Activated naive CD8-positive, alpha-beta T cell treated with anti-CD3 and anti-CD28 coated beads, Interleukin-2, amount 10 ng/mL, durations not matched to agents 7 days and 5 days (primary cell): ENCODE measurements at places on chromosomes 7 and 10.

DNA sequence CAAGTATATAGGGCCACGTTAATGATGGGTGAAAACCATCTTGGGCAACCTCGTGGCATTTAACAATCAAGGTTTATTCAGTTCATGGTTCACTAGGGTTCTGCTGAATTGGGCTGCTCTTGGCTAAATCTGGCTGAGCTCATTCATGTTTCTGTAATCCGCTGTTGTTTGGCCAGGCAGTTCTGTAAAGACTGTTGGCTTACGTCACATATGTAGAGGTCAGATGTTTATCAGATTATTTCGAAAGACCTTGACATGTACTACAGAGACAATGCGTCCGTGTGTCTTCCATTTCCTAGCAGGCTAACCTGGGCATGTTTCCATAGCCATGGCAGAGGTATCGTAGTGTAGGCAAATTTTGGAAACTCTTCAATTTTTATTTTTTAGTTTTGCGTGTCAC is 190.0 kb upstream of the ZWINT start:
- H3K4me1 ChIP-seq: no peaks in the 10 kb centered on the region
- H3K27me3 ChIP-seq: no peaks in the 10 kb centered on the region
- no peak overlapping the region for H3K4me3 ChIP-seq
- H3K27ac ChIP-seq: no peak overlapping the region

GRCh38 chr7:133071506-133071905 is 10.4 kb downstream of the CHCHD3 start:
- H3K27ac ChIP-seq: no peak overlapping the region
- H3K4me1 ChIP-seq: peaks cover 4% of the 10 kb centered on the region
- no peak for DNase-seq

DNA sequence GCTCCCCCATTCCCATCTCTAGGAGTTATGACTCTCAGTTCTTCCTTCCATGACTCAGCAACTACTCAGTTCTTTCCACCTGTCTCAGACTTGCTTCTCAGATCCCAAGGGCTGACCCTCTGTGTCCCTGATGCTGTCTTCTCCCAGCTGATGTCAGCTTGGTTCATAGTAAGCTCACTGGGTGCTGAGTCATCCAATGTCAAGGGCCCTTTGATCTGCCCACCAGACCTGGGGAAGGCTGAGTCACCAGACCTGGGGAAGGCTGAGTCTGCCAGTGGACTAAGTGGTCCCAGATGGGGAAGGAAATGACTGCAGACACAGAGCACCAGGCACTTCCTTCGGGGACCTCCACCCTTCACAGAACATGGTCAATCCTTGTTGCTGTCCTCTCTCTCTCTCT is 76.1 kb upstream of the ZEB1 start:
- DNase-seq: no peak
- no peak overlapping the region for H3K4me3 ChIP-seq
- no peak overlapping the region for H3K27ac ChIP-seq
- H3K4me1 ChIP-seq: peaks cover 1% of the 10 kb centered on the region
- H3K36me3 ChIP-seq: no peaks in the 10 kb centered on the region

GRCh38 chr7:2193575-2194305 is 39.0 kb downstream of the MAD1L1 start:
- peaks cover 5% of the 10 kb centered on the region for H3K4me1 ChIP-seq
- no peaks in the 10 kb centered on the region for H3K27me3 ChIP-seq
- H3K27ac ChIP-seq: no peak overlapping the region
- H3K36me3 ChIP-seq: peaks cover 31% of the 10 kb centered on the region

GRCh38 chr7:25765110-25765655 is 386.8 kb upstream of the NFE2L3 start:
- no peaks in the 10 kb centered on the region for H3K36me3 ChIP-seq
- peaks cover 6% of the 10 kb centered on the region for H3K27me3 ChIP-seq
- no peaks in the 10 kb centered on the region for H3K4me1 ChIP-seq
- H3K27ac ChIP-seq: no peak overlapping the region

DNA sequence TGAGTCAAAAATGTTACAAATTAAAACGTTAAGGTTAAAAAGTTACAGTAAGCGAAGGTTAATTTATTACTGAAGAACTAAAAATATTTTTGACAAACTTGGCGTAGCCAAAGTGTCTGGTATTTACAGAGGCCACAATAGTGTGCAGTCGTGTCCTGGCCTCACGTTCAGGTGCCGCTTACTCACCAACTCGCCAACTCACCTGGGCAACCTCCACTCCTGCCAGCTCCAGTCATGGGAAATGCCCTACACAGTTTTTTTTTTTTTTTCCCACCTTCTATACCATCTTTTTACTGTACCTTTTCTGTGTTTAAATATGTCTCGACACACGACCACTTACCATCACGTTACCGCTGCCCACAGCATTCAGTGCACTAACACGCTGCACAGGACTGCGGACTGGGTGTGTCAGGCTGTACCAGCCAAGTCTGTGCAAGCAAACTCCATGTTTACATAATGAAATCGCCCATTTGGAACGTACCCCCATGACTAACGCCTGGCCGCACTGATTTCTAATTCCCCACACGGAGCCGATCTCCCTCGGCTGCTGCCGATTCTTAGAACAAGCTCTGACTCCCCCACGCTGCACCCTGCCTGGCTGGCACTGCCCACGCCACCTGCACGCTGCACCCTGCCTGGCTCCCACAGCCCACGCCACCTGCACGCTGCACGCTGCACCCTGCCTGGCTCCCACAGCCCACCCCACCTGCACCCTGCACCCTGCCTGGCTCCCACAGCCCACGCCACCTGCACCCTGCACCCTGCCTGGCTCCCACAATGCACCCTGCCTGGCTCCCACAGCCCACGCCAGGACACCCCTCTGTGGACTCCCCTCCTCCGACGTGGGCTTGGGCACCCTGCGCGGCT is 203.1 kb downstream of the ZMYND11 start:
- H3K4me3 ChIP-seq: no peak overlapping the region
- H3K4me1 ChIP-seq: peaks cover 6% of the 10 kb centered on the region
- no peak for DNase-seq

DNA sequence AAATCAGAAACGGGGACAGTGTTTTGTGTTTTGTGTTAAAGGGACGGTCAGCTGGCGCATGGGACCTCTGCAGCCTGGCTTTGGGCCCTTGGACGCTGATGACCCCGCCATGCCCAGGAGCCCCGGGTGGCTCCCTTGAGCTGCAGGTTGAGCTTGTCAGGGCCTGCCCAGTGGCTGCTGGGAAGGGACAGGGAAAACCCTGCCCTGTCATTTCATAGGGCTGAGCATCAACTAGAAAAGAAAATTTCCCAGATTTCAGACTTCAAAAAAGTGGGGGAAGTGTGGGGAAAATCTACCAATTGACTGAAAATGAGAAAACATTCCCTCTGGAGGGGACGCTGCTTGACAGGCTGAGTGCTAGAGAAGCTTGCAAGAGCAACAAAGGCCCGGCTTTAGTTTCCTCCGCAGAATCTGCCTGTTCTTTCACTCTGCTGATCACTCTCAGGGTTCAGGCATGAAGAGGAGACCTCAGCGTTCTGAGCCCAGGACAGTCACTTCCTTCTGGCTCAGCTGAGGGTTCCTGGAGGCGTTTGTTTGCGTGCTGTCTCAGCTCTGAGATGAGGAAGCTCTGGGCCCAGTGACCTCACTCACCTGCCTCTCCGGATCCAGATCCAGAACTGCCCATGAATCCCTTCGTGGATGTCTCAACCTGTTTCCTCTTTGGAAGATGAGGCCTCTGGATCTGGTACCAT is 18.6 kb upstream of the DNAJB6 start:
- no peak for DNase-seq
- no peak overlapping the region for H3K4me3 ChIP-seq
- peaks cover 9% of the 10 kb centered on the region for H3K27me3 ChIP-seq
- peak overlapping the region; percentile 58 for H3K27ac ChIP-seq
- peaks cover 11% of the 10 kb centered on the region for H3K4me1 ChIP-seq
- H3K36me3 ChIP-seq: no peaks in the 10 kb centered on the region

DNA sequence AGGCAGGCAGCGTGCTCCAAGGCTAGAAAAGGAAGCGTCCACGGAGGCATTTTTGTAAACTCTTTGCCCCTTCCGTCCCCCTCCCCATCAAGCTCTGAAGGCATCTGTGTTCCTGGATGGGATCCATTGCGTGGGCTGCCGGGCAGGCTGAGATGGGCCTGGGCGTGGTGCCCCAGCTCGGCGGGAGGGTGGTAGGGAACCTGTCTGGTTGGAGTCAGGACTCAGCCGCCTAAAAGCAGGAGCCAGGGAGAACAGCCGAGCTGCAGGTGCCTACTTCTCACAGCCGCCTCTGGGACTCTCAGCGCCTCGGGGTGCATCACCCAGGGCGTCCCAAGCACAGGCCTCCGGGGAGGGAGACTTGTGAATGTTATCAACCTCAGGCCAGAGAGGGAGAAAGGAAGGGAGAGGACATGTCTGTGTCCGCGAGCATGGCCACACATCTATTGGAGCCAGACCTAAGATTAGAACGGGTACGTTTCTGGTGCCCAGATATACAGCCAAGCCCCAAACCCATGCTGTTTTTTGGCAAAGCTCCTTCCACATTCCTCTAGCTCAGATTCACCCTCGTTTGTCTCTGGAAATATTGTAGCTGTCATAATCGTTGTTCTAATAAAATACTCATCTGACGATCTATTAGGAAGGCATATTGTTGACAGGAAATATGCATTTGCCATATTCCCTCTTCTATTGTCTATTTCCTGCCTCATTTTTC is 48.6 kb upstream of the CTBP2 start:
- H3K4me3 ChIP-seq: no peak overlapping the region
- H3K36me3 ChIP-seq: no peaks in the 10 kb centered on the region
- no peak for DNase-seq
- no peak overlapping the region for H3K27ac ChIP-seq
- no peaks in the 10 kb centered on the region for H3K4me1 ChIP-seq

- peaks cover under 1% of the 10 kb centered on the region for H3K4me1 ChIP-seq
- H3K36me3 ChIP-seq: peaks cover 5% of the 10 kb centered on the region
Measured at GRCh38 chr7:4758791-4759190, 16.6 kb upstream of the AP5Z1 start.

DNA sequence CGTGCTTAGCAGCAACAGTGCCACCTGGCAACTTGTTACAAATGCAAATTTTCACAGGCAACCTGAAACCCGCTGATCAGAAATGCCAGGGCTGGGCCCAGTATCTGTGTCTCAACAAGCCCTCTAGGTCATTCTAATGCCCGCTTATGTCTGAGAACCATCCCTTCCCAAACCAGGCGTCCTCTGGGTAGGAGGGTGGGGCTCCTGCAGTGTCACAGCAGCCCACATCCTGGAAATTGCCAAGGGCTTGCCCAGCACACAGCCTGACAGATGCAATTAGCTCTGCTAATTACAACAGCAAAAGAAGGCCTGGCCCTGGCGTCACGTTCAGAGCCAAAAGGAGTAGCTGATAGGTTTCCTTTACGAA is 15.9 kb downstream of the ITPRIP start:
- H3K27me3 ChIP-seq: no peaks in the 10 kb centered on the region
- H3K4me3 ChIP-seq: peak overlapping the region; percentile 65
- peaks cover 14% of the 10 kb centered on the region for H3K36me3 ChIP-seq

DNA sequence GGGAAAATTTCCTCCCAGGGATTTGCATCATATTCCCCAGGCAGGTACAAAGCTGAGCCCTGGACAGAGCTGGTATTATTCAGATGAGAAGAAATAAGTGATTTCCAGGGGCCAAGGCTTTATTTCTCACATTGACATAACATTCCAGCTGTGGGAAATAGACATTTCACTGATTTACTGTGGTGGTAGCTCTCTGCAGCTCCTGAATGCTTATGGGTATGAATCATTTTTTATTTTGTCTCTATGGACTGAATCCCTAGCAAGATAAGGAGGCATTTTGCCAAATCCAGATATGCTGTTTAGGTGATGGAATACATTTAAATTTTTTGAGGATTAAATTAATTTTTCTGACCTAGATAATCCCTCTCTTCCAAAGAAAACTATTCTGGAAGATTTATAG is 97.9 kb downstream of the MTPN start:
- H3K36me3 ChIP-seq: no peaks in the 10 kb centered on the region
- no peaks in the 10 kb centered on the region for H3K4me1 ChIP-seq
- H3K27ac ChIP-seq: no peak overlapping the region
- no peak overlapping the region for H3K4me3 ChIP-seq
- peaks cover 5% of the 10 kb centered on the region for H3K27me3 ChIP-seq
- no peak for DNase-seq

DNA sequence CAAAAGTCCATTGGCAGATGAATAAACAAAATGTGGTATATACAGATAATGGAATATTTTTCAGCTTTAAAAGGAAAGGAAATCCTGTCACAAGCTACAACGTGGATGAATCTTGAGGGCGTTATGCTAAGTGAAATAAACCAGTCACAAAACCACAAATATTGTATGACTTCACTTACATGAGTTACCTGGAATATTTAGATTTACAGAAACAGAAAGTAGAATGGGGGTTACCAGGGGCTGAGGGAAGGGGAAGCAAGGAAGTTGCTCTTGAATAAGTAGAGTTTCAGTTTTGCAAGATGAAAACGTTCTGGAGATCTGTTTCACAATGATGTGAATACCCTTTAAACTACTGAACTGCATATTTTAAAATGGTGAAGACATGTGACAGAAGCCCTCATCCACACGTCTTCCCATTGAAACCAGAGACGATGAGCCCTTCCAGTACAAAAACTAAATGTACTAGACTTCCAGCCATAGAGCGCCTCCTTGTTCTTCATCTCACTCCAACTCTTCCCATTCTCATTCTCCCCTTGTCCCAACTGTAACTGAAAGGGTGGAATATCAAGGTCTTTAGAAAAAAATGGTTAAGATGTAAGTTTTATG is 62.4 kb downstream of the MICU1 start:
- no peak for DNase-seq
- H3K4me3 ChIP-seq: peak overlapping the region; percentile 66
- H3K27me3 ChIP-seq: no peaks in the 10 kb centered on the region
- H3K27ac ChIP-seq: peak overlapping the region; percentile 79
- peaks cover 21% of the 10 kb centered on the region for H3K4me1 ChIP-seq
- H3K36me3 ChIP-seq: peaks cover 35% of the 10 kb centered on the region

GRCh38 chr10:129334266-129334665 is 132.8 kb upstream of the MGMT start:
- H3K27ac ChIP-seq: no peak overlapping the region
- H3K4me3 ChIP-seq: no peak overlapping the region
- no peaks in the 10 kb centered on the region for H3K36me3 ChIP-seq
- no peak for DNase-seq

DNA sequence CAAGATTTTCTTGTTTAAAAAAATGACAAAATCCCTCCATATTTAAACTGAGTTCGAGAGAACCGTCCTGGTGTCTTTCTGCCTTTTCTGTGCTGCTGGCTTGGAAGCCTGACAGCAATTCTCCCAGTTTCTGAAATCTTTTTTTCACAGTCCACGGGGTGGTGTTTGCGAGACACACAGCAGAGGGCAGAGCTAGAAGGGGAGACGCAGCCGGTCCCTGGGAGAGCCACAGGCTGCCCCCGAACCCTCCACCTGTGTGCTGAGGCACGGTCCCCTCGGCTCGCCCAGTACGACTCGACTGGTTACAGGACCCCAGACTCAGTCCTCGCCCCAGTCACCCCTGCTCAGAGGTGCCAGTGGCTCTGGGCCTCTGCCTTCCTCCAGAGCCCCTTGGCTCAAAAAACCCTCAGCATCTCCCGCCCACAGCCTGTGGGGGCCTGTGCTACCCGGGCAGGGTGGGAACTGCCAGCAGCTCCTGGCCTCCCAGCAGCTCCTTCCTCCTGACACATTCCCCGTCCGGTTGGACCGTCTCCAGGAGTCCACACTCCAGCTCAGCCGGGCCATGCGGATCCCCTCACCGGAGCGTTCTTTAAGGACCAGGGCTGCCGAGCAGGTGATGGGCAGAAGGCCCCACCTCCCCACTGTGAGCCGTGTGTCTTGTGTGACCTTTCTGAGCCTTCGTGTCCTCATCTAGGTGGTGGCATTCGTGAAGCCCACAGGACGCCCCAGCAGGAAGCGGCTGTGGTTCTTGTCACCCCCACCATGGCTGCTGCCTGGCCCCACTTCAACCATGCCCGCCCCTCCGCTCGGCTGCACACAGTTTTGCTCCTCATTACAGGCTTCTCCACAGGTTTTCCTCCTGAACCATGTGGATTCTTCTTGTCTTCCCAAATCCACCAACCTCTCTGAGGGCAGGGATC is 52.3 kb upstream of the EN2 start:
- DNase-seq: peak; percentile 43
- H3K4me3 ChIP-seq: no peak overlapping the region
- no peaks in the 10 kb centered on the region for H3K36me3 ChIP-seq
- H3K27me3 ChIP-seq: peaks cover 22% of the 10 kb centered on the region
- no peak overlapping the region for H3K27ac ChIP-seq
